ENCODE measurements at places on chromosomes 2 and 18.

GRCh38 chr2:37523814-37524362, 147.6 kb downstream of the CDC42EP3 start:
- no peak for DNase-seq

DNA sequence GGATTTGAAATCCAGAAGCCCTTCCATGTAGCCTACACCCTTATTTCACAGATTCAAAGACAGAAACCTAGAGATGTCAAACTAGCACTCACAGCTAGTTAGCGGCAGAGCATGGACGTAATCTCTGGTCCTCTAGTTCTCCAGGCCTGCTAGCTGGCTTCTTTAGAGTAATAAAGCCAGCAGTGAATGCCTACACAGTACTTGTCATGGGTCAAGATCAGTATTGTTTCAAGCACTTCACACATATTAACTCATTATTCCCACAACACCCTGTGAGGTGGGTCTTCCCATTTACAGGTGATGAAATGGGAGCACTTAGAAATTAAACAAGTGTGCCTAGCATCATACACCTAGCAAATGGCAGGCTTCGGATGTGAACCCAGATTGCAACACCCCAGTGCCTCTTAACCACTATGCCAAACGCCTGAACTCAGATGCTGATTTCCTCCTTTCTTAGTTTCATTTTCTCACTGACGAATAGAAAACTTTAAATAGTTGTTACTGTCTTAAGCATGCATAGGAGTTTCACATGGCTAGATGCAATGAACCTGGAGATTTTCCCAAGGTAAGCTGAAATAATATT, 14.5 kb upstream of the ZBTB14 start:
- peak; percentile 10 for DNase-seq

GRCh38 chr18:9950289-9951016, 36.6 kb downstream of the VAPA start:
- DNase-seq = no peak

DNA sequence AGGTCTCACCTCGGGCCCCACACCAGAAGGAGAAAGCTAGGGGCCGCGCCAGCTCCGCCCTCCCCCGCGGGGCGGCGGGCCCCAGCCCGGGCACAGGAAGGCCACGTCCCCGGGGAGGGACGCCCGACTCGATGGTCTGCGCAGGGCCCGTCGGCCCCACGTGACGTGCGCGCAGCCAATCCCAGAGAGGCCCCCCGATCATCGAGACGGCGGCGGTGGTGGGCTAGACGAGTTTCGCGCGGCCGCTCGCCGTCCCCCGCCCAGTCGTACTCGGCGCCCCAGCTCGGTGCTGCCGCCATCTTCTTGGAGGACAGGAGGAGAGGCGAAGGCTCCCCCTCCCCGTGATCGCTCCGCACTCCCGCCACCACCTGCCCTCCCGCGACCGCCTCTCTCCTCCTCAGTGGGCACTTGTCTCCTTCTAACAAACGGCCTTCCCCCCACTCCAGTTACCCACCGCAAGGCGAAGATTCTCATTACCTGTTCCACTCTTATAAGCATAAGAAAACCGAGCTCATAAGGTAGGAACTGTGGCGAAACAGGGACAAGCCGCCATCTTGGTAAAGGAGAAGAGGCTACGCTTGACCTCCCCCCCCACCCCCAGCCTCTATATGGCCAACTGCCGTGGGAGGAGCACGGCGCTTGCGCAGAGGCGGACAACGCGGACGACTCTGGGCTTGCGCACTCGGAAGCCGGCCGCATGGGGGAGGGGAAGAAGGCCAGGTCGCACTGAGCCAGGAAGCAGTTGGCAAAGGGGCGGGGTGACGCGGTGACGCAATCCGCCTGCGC, at the start of gene HDLBP:
Gene HDLBP (minus strand): TSS at position 580 of the 786 bp plus-strand sequence. CDS start 48,803 bp downstream, outside the sequence.
- peak; percentile 100 for DNase-seq

- DNase-seq = no peak
Observed at GRCh38 chr2:189536830-189537229, 43.8 kb downstream of the SLC40A1 start.

- no peak for DNase-seq
Observed at GRCh38 chr2:62453955-62454354, 52.0 kb downstream of the TMEM17 start.

DNA sequence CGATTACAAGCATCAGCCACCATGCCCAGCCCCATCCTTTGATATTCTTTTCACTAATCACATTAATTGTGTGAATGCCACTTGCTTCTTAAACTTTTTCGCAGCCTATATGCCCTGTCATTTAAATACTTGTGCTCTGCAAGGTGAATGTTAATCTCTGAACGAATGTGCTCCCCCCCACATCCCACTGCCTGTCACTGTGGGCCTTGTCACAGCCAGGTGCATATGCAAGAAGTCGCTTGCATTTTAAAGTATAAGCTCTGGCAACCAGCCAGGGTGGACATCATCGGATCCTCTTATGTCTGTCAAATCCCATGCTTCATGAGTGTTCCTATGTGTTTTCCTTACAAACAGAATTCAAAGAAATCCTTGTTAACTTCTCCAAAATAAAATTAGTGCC, 304.4 kb downstream of the GALR1 start:
- DNase-seq = no peak

DNA sequence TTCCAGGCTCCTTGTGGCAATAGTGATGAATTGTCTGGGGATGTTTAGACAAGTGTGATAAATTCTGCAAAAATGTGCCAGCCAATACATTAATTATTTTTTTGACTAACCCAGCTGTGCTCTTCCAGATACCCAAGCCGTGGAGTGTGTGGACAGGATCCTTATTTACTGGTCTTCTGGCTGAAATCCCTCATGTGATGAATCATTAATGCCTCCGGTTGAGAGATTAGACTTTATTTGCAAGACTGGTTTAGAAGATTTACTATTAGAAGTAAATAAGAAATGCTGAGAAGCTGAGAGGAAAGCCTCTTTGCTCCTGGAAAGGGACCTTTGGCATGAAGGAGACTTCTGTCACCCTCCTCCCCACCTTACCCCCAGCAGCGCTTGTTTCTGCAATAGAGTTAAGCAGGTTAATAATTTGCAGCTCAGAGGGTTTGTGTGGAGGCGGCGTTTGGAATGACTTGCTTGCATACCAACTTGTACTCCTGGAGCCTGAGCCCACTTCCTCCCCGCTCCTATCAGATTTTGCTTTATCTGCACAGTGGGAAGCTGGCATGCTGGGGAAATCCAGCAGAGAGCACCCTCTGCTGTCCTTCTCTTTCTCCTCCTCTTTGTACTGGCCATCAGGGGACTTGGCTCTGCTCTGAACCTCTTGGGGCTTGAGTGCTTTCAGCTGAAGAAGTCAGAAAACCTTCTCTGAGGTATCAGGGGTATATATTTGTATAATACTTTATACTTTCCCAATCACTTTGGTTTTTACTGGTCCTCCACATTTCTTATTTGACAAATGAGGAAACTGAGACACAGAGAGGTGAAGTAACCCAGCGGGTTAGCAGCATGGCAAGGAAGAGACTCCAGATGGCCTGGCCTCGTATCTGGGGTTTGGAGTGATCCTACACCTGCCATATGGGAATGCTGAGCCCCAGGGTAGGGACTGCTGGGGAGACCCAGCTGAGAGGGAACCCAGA, 16.3 kb downstream of the SLC3A1 start:
- no peak for DNase-seq

DNA sequence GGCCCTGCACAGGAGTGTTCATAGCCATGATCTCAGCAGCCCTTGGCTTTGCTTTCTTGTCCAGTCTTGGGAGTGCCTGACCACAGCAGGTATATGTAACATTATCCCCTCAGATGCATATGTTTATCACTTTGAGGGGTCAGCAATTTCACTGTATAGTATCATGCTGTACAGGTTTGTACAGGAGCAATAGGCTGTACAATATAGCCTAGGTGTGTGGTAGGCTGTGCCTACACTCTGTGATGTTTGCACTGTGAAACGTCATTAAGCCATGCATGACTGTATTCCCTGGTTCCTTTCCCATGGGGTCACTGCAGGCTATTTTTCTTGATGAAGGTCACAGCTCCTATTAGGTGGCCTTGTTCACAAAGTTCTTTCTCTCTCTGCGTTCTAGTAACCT, 4.7 kb upstream of the IL36G start:
- no peak for DNase-seq

DNA sequence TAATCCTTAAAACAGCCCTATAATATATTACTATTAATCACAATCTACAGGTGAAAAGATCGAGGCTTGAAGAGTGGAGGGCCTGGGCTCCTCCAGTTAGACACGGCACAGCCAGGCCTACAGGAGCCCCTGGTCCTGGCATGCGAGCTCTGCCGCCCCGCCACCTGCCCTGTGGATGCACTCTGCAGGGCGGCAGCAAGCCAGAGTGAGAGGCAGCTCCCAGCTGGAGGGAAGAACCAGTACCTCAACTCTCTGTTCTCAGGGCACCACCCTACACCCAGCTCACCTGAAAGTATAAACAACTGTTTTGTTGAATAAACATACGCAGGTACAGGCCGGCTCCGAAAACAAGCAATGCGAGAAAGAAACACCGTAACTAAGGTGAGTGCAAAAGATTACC, 34.6 kb downstream of the EIPR1 start:
- no peak for DNase-seq

- DNase-seq = no peak
Observed at GRCh38 chr2:105494683-105495425, 96.0 kb upstream of the FHL2 start.

- DNase-seq = no peak
Observed at GRCh38 chr2:119407430-119408220, 24.0 kb upstream of the TMEM37 start.

DNA sequence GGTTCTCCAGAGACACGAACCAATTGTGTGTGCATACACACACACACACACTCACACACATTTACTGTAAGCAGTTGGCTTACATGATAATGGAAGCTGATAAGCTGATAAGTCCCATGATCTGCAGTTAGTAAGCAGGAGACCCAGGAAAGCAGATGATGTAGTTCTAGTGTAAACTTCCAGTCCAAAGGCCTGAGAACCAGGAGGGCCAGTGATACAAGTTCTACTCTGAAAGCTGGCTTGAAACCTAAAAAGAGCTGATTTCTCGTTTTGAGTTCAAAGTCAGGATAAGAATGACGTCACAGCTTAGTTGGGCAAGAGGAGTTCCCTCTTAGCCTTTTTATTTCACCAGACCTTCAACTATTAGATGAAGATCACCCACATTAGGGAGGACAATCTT, 558.8 kb upstream of the PIK3C3 start:
- DNase-seq = no peak

GRCh38 chr2:178404368-178404767, 46.6 kb downstream of the PRKRA start:
- DNase-seq = no peak

GRCh38 chr2:142082368-142082767, 48.4 kb downstream of the LRP1B start:
- DNase-seq = no peak

GRCh38 chr2:204530464-204530805, 14.8 kb upstream of the PARD3B start:
- DNase-seq = no peak

DNA sequence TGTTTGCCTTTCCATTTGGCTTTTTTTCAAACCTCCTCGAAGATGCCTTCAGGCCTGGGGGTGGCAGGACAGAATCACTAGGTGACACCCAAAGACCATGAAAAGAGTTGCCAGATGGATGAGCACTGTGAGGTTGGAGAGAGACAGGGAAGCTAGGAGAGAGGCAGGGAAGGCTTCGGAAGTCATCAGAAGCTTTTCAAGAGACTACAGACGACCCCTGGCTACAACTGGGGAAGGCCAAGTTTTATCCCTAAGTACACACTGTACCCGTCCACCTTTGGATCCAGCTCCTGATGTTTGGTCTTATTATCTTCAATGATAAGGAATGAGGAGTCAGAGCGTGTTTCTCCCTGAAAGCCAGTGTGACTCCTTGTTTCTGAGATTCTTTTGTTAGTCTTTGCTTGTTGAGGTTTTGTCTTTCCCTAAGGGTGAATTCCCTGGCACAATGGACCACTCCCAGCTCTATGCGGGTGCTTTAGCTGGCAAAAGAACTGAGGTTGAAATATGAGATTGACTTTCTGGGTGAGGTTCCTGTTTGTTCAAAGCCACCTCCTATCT, 33.4 kb upstream of the SLC9A2 start:
- no peak for DNase-seq

DNA sequence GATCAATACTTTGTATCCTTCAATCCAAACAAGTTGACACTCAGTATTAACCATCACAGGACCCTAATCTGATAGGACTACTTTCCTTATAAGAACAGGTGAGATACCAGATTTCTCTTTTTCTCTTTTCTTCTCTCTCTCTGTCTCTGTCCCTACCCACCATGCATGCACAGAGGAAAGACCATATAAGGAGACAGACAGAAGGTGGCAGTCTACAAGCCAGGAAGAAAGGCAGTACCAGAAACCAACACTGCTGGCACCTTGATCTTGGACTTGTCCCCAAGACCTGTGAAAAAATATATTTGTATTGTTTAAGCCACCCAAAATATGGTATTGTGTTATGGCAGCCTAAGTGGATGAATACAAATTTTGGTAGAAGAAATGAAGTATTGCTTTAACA, 156.2 kb upstream of the KCNH7 start:
- no peak for DNase-seq

DNA sequence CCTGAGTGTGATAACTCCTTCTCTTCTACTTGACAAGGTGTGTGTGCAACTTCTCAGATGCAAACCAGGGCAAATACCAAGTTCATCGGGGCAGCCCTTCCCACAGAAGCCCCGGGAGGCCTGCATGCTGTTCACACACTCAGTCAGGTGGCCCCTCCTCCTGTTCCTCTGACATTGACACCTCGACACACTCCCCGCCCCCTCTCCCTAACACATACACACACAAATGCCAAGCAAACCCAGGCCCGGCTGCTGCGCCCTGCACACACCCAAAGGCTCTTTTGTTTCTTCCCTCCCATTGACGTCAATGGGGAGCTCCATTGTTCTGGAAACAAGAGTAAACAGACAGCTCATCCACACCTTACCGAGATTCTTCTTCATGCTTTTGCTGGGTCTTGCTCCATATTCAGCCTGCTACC, 1.7 kb upstream of the PER2 start:
- no peak for DNase-seq

DNA sequence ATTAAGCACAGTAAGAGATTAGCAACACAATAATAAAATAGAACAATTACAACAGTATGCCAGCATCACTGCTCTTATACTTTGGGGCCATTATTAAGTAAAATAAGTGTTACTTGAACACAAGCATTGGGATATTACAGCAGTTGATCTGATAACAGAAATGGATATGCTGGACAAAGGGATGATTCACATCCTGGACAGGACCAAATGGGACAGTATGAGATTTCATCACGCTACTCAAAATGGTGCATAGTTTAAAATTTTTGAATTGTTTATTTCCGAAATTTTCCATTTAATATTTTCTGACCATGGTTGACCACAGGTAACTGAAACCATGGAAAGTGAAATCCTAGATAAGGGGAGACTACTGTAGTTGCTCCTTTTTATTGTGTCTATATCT, 138.2 kb downstream of the UBR3 start:
- no peak for DNase-seq

GRCh38 chr2:43605079-43605655, 9.3 kb upstream of the THADA start:
- peak; percentile 15 for DNase-seq
